ENCODE measurements at places on chromosomes 4 and X. TPM values are rescaled to one million over a fixed set of nuclear protein-coding genes. Genes with fewer than 3 reads are reported as not detected.

The MTTP gene
- total RNA-seq: 0.06 TPM

- peak; percentile 17 for DNase-seq
Observed at GRCh38 chr4:55980725-55981124, 32.0 kb downstream of the CEP135 start.

GRCh38 chr4:39446842-39447573, 11.7 kb downstream of the RPL9 start:
- no peak for DNase-seq

The LDB2 gene
- not detected for total RNA-seq

The DAPP1 gene
- not detected for total RNA-seq

The DMRTC1 gene
- total RNA-seq: not detected

DNA sequence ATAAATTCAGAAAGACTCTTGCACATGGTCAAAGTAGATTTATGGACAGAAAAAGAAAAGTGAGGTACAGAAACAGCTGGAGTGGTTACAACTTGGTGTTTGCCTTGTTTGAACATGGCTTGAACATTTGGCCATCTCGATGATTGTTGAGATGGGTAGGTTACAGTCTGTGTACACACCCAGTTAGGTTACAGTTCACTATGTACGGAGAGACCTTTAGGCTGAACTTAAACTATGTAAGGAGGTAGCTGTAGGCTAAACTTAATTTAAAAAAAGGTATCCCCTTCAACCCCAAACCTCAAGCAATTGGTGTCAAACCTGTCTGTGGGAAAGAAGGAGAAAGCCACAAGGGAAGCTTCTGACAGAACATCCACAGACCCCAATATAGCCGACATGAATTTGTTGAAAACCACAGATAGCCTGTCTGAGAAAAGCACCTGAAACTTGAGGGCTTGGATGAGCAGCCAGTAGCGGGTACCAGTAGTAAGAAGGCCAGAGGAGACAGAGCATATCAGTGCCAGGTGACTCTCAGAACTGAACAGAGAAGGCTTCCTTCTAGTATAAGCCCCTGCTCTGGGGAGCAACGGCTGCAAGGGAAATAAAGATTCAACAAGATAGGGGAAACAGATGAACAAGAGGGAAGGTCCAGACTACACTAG, 247.9 kb upstream of the GALNTL6 start:
- DNase-seq: no peak

The DGAT2L6 gene
- total RNA-seq: not detected

DNA sequence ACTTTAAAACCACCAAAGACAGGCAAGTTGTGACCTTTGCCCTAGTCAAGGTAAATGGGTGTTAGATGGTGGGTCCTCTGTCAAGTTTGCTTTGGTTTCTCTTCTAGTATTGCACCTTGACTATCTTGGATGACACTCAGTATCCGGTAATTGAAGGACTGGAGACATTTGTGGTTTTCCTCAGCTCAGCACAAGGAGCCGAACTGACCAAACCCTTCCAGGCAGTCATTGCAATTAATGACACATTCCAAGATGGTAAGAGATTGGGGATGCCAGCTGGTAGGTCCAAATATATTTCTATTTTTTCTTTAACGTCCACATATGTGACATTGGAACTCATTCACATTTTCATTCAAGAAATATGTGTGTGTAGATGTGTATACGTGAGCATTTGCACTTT, 69.3 kb upstream of the ANXA3 start:
- DNase-seq: peak; percentile 17

The MAGEB2 gene
- not detected for total RNA-seq

The ADGRG2 gene
- 0.11 TPM for total RNA-seq

Data from LHCN-M2 (cell line).